Right renal pelvis (tissue), 4 donors: ENCODE measurements at places on chromosomes 1 and 21.
A peak's percentile ranks its signal among the peaks of the same experiment; 100 is the strongest.

- no peak for DNase-seq
Observed at GRCh38 chr21:21179619-21180298, 181.6 kb downstream of the NCAM2 start.

GRCh38 chr1:216086678-216087077, 336.6 kb downstream of the USH2A start:
- no peak for DNase-seq

DNA sequence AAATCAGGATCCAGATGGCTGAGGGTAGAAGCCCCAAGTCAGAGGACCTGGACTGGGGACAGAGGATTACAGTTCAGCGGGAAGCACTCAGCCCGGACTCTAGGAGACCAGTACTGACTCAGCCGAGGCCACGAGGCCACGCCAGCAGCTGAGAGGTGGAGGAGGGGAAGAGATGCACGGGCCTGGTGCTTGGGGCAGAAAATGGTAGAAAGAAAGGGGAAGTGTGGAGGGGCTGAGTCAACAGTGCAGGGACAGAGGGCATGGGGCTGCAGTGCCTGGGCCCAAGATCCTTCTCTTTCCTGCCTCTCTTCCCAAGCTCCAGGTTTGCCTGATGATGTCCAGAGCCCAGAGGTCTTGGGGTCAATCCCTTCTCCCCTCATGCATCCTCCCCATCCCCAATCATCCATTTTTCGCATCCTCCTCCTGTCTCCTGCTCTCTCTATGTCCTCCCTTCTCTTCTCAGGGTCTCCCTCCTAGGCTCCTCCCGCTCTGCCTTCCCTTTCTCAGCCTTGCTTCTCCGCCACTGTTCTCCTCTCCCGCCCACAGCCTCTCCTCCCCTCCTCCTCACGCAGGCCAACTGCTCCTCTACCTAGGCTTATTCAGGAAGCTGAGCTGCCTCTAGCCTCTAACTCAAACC, 7.7 kb downstream of the ARHGEF2 start:
- no peak for DNase-seq

DNA sequence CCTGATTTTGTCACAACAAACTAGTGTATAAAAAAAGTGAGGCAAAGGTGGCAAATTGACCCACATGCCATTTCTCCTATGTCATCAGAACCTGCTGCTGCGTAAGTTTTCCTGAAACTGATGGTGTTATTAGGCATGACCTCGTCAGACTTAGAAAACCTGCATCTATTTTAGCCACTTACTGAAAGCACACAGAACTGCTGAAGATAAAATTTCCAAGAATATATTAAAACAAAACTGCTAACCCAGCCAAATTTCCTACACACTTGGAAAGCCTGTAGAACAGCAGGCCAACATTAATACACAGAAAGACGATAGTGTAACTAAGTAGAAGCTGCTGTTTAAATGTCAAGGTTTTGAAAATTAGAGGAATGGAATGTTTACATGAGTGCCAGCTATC, 674.5 kb upstream of the CXADR start:
- no peak for DNase-seq

- DNase-seq, result no peak
Observed at GRCh38 chr1:97920276-97920831, 480 bp downstream of the DPYD start.

DNA sequence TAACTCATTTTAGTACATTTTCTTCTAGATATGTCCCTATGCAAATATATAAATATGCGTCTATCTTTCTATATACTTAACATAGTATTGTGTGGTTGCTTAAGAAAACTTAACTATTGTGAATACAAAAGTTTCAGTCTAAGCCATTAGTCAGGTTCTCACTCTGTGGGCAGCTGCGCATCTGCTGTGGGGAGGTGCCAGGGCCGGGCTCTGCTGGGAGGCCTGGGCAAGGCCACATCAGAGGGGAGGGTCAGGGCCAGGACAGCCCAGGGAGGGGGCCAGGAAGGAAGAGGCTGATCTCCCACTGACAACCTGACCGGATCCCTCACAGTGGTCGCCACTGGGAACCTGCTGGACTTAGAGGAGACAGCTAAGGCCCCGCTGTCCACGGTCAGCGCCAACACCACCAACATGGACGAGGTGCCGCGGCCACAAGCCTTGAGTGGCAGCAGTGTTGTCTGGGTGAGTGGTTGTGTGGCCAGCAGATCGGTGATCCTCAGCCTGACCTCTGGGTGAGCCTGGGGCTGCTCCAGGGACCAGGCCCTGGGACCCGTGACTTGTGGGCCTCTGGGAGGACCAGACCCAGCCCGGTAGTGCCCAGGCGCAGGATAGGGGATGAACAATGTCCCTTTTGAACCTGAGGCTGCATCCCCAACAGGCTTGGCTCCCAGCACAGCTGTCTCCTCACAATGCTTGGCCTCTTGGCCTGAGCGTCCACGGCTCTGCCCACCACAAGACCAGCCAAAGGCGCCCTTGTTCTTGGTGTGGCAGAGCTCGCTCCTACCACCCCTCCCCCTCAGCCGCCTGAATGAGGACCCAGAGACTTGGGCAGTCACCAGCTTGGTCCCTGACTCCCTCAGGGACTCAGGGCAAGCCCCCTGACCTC, 20.2 kb downstream of the LDLRAP1 start:
- DNase-seq, result no peak

DNA sequence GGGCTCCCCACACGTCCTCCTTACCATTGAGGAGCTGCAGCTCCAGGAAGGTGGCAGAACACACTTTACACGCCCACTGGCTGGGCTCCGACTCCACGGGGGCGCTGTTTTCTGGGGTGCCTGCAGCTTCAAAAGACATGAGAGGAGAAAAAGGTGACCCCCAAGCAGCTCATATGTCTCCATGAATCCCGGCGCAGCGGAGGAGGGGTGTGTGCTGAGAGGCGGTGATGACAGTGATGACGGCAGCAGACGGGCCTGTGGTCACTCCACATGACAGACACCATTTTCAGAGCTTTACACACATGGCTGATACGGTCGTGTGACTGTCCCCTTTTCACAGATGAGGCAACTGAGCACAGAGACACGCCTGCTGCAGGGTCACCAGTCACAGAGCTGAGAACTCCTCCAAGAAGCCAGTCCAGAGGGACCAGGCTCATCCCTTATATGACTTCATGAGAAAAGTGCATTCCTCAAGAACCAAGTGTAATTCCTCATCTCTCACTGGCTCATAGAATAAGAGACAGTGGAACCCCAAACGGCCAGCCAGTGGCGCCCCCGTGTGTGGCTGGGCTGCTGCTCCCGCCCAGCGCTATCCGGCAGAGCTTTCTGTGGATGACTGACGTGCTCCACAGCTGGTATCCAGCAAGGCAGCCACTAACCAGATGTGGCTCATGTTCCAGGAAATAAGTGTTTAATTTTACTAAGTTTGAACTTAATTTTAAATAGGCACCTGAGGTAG, 31.9 kb downstream of the PRDM15 start:
- DNase-seq, result no peak

DNA sequence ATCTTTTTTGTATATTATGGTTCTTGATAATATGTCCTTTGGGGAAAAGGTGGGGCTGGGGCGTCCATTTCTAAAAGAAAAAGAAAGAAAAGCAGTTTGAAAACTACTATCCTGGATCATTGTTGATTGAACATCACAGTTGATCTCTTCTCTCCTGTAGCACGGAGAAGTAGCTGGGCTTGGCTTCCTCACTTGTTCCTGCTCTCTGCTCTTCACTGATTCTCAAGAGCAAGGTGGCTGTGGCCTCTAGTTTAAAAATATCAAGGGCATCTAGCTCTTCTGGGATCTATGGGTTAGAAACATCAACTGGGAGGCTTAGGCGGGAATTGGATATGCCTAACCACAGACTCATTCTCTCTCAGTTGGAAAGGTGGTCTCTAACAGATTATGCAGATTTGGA, 38.1 kb upstream of the EPHA8 start:
- no peak for DNase-seq

GRCh38 chr1:27862671-27863537, 9.4 kb upstream of the THEMIS2 start:
- peak; percentile 49 for DNase-seq

DNA sequence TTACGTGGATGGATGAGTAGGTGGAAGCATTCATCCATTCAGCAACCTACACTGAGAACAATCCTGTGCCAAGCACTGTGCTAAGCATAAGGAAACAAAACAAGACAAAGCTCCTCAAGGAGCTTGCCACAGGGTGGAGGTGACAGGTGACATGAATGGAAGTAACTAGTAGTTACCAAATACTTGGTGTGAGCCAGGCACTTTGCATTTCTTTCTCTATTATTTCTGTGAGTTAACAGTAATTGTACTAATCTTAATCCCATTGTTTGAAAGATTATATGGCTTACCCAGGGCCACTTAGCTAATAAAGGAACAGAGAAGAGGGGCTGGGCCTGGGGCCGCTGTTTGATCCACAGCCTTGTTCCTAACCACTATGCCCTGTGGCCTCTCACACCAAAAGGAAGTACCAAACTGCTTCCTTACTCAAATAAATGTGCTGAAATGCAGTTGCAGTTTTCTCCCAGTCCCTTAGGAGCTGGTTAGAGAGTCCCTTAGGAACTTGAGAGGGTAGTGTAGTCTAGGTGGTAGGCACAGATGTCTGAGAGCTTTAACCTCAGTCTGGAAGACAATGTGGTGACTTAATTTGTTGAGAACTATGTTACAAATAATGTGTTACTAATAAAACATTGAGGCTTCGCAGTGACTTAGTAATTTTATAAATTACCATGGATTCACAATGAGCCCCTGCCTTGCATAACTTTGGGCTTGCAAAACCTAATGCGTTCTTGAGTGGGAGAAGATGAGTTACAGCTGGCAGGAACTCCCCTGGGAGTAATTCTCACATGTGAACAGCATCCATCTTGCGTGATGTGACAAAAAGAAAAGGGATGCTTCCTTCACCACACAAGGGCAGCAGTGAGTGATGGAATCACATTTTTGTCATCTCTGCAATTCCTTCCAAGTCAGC, 69.8 kb downstream of the MPZL1 start:
- DNase-seq, result peak; percentile 32

- no peak for DNase-seq
Observed at GRCh38 chr1:28297826-28298225, 31.0 kb upstream of the MED18 start.

DNA sequence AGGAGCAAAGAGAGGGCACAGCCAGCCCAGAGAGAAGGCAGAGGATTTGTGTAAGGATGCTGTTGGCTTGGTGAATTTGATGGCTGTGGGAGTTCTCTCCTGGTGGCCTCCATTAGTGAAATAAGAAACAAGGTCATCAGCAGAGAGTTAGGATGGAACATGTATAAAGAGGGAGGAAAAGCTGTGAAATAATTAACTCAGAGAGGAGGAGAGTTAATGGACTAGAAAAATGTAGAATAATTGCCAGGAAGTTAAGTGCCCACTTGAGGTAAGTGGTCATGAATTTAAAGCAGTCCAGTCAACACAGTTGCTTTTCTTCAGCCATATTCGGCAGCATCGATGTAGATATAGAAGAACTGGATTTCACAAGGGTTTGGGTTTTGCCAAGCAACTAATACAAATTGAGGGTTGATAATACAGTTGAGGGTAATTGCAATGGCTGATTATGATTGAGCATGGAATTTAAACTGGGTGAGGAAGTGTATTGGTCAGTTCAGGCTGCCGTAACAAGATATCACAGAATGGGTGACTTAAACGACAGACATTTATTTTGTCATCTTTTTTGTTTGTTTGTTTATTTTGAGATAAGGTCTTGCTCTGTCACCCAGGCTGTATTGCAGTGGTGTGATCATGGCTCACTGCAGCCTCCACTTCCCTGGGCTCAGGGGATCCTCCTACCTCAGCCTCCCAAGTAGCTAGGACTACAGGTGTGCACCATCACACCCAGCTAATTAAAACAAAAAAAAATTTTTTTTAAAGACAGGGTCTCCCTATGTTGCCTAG, 31.7 kb upstream of the KLF17 start:
- DNase-seq, result peak; percentile 34

- DNase-seq, result no peak
Observed at GRCh38 chr1:54335755-54336108, 70.5 kb downstream of the SSBP3 start.
